Left lung (tissue), 14 donors: ENCODE measurements at places on chromosomes 2 and 18. TPM values are rescaled to one million over a fixed set of nuclear protein-coding genes. Genes with fewer than 3 reads are reported as not detected.
A peak's percentile ranks its signal among the peaks of the same experiment; 100 is the strongest.

CLEC4F gene
- total RNA-seq = 0.31 TPM

SLC38A11 gene
- total RNA-seq = 0.29 TPM

XDH gene
- total RNA-seq = 2.1 TPM

- no peak for DNase-seq
Observed at GRCh38 chr2:230358305-230358704, 31.3 kb downstream of the SP140L start.

GRCh38 chr2:134999521-134999920 lies 47.7 kb downstream of the MAP3K19 start:
- DNase-seq = peak; percentile 20

- DNase-seq = no peak
Observed at GRCh38 chr2:219722276-219722879, 94.9 kb downstream of the SLC4A3 start.
